ENCODE measurements at places on chromosomes 4 and X. TPM values are rescaled to one million over a fixed set of nuclear protein-coding genes. Genes with fewer than 3 reads are reported as not detected.

ARHGEF38 gene
- not detected for total RNA-seq

RNF150 gene
- total RNA-seq, result not detected

PPBP gene
- not detected for total RNA-seq

EREG gene
- total RNA-seq, result 0.13 TPM

All from HepG2 (cell line).